Activated T-cell treated with anti-CD3 and anti-CD28 coated beads, Interleukin-2, amount 50 U/mL, for 24 hours (primary cell): ENCODE measurements at places on chromosomes 2 and 18.

DNA sequence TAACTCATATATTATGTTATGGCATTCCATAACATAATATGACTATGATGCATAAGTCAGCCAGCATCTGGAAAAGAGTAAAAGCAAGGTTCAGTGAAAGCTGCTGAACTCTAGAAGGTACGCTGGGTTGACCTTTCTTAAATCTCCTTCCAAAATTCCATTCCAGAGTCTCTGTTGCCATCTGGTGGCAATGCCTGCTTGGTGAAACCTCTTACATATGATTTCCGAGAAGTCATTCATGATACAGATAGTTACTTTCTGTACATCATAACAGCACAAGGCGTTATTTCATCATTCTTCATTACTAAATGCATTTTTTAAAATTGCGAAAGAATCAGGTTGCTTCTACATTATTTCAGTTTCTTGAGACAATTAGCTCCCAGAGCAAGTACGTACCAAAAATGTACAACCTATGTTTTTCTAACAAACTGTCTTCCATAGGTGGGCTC is 7.0 kb upstream of the EPG5 start:
- DNase-seq = peak; percentile 52

DNA sequence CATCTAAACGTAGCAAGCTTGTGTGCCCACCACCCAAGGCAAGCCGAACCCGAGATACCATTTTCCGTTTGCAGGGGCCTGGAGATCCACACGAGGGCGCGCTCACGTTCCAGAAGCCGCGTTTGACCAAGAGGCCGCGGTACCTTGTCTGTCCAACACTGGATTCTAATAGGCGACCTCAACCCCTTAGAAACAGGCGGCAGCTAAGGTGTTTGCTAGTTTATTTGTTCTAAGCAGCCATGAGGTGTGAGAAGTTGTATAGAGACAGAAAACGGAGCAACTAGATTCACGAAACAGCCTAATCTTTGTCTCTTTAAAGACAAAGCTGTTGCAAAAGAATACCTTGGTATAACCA is 4.2 kb downstream of the HOXD11 start:
- peak; percentile 29 for DNase-seq

DNA sequence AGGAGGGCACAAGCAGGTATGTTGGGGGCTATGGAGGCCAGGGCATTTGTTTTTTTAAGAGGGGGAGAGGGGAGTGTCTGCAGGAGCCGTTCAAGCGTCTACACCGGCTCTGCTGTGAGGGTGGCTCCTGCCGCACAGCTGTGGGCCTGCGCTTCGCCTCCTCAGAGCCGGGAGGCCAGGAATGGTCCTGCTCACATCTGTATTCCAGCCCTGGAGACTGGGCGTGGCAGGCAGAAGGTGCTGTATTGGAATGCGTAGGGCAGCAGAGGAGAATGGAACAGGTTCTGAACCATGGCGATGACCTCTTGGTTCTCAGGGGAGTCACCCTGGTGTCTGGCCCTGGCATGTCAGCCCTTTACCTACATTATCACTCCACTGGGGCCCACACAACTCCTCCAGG is 26.8 kb upstream of the INHBB start:
- no peak for DNase-seq

GRCh38 chr2:37318401-37318800 is 6.2 kb downstream of the PRKD3 start:
- no peak for DNase-seq

DNA sequence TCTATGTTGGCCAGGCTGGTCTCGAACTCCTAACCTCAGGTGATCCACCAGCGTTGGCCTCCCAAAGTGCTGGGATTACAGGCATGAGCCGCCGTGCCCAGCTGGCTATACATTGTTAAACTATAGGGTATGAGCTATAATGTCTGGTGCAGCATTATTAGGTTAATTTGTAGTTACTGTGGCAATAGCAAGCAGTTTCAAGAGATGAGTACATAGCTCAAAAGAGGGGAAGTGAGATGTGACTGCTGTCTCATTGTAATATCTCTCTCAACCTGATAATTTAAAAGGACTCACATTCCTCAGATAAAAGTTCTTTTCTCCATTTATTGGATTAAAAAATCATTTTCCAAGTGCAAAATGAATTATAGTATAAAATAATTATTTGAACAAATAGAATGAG is 116.4 kb downstream of the INO80D start:
- no peak for DNase-seq

GRCh38 chr2:21916934-21917522 is 793.3 kb downstream of the TDRD15 start:
- no peak for DNase-seq

- DNase-seq = no peak
These were observed 346.6 kb downstream of the CBLN2 start for GRCh38 chr18:72197591-72197990.

- no peak for DNase-seq
These were observed 162.4 kb downstream of the CELF4 start for GRCh38 chr18:37403100-37403781.

DNA sequence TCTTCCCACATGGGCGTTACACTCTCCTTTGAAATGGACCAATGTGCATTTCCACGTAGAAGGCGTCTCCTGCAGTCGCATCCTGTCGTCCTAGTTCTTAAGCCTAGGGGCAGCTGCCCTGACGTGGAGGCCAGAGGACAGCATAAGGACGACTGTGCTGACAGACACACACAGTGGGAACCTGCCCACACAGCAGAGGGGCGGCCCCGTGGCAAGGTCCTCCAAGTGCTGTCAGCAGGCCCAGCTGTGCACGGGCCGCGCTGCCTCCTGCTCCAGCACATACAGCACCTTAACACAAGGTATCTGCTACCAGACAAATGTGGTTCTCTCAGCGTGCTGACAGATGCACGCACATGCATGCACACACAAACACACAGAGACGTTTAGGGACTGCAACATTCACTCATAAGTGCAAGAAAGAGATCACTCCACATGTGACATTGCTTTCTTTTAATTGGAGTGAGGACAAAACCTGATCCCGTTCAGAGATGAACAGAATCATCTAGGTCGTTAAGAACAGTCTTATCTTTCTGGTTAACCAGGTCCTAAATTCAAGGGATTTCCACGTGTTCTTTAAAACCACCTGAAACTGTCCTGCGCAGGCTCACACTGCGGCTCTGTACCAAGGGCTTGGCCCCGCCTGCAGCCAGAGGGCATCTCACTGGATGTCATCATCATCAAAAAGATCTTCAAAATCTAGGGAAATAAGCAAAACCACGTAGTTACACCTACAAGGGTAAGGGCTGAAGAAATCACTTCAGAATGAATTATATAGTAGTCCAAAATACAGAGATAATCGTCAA is 5.5 kb downstream of the COPS9 start:
- DNase-seq = peak; percentile 11

GRCh38 chr2:73837847-73838585 is 9.3 kb downstream of the STAMBP start:
- DNase-seq = no peak

GRCh38 chr18:74006143-74006542 is 141.5 kb downstream of the FBXO15 start:
- no peak for DNase-seq

DNA sequence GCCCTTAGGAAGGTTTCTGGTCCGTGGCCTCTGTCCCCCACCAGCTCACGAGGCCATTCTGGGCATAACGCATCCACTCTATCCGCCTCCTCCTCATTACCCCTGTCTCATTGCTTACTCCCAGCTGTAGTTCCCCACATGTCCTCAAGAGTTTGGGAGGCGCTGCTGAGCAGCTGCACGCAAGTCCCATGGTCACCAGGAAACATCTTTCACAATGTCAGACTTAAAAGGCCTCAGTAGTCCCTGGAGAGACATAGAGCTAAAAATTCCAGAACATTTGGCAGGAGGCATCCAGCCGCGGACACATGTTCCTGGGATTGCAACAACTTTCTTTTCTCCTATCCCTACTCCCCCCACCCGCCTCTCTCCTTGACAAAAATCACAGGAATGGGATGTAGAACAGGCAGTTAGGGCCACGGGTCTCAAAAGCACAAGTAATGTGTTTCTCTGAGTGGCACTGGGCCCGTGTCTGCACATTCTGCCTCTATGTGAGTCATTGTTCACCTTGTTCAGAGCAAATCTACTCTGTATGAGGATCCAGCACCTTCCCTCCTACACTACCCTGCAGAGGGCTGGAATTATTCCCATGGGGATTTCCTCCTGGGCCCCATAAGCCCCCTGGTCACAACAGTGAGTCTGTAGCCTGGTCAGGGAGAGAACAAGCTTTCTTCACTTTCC is 8.1 kb downstream of the LBH start:
- DNase-seq = peak; percentile 83

DNA sequence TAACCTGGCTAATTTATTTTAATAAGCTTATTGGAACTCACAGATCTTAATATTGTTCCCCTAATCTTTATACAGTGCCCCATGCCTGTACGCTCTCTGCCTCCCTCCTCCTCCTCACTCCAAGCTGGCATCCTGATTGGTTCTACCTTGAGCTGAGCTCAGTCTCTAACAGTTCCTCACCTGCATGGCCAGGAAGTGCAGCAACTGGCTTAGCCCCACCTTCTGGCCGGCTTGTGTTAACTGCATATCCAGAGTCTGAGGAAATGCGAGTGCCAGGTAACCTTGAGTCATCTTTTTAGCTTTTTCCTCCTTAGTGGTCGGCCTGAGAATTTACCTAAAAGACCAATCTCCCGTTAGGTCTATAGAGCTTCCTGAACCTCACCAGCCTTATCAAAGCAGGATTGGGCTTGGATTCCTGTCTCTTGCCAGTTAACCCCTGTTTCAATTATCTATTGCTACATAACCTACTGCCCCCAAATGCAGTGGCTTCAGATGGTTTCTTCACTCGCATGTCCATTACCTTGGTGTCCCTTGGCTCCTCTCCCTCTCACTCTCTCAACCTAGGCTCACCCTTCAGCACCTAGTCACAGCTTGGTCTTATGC is 89.5 kb upstream of the STK39 start:
- DNase-seq = peak; percentile 58

DNA sequence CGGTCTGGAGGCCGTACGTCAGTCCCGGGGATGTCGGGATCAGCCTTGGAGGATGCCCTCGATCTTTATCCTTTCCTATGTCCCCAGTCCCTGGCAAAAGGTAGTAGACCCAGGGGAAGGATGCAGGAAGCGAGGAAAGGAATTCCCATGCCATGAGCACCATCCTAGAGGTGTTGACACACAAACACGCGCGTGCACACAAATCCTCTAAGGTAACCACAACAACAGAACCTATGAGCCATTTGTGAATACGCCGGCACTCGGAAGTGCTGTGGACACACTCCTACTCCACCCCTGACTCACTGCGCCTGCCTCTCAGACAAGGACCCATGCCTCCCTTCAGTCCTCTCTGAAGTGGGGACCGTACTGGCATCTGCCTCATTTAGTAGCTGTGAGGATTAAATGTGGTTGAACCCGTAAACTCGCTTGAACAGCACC is 11.3 kb upstream of the MLPH start:
- no peak for DNase-seq

DNA sequence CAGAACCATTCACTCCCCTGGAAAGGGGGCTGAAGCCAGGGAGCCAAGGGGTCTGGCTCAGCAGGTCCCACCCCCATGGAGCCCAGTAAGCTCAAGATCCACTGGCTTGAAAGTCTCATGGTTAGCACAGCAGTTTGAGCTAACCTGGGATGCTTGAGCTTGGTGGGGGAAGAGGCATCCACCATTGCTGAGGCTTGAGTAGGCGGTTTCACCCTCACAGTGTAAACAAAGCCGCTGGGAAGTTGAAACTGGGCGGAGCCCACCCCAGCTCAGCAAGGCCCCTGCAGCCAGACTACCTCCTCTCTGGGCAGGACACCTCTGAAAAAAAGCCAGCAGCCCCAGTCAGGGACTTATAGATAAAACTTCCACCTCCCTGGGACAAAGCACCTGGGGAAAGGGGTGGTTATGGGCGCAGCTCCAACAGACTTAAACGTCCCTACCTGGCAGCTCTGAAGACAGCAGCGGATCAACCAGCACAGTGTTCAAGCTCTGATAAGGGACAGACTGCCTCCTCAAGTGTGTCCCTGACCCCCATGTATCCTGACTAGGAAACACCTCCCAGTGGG is 14.7 kb upstream of the TTC32 start:
- no peak for DNase-seq

- no peak for DNase-seq
These were observed 290.8 kb downstream of the PRKCE start for GRCh38 chr2:45942237-45942738.

DNA sequence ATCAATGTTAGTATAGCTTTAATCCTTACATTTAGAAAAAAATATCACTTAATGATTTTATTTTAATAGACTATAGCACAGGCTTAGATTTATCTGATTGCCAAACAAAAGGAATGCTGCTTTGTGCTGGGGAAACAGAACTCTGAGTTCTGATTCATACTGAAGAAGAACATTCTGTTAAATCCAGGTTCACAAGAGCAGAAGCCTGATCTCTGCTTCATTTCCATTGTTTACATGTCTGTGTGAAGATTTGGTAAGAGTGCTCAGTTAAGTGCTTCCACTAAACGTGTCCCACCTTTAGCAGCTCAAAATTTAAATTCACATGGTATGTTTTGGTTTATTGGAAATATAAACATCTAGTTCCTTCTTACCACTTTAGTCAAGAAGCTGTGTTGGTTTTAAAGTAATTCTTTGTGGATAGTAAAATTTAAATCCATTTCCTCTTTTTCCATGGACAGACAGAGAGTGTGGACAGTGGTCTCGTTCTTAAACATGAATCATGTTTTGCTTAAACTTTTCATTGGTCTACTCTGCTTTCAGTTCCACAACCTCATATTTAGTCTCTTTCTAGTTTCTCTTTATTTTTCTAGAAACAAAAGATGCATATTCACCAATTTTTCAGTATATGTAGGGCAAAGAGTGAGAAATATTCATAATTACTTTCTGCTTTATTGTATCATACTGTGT is 59.1 kb downstream of the NYAP2 start:
- no peak for DNase-seq

- DNase-seq = peak; percentile 52
These were observed 2.9 kb upstream of the PTPN4 start for GRCh38 chr2:119756837-119757236.

DNA sequence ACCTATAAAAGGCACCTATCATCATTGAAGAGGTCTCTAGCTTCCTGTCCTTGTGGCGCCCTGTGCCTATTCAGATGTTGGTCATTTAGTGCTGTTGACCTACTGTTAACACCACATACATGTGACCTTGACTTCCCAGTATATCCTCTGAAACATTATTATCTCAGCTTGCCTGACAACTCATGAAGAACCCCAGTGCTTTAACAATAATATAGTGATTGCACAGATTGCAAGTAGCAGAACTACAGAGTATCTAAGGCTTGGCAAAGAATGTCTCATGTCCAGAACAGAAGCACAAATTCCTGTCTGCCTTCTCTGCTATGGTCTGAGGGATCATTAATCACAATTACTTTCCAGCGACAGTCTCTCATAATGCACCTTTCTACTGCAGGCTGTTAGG is 165.3 kb downstream of the LCLAT1 start:
- DNase-seq = no peak

- no peak for DNase-seq
These were observed 48.7 kb upstream of the NEDD4L start for GRCh38 chr18:57995331-57995730.
